ENCODE measurements at places on chromosomes 7 and 10. TPM values are rescaled to one million over a fixed set of nuclear protein-coding genes. Genes with fewer than 3 reads are reported as not detected.

- DNase-seq, result no peak
These were observed 472.9 kb upstream of the COBL start for GRCh38 chr7:51789489-51789888.

GRCh38 chr10:112607506-112607905, 160.5 kb downstream of the VTI1A start:
- no peak for DNase-seq

DNA sequence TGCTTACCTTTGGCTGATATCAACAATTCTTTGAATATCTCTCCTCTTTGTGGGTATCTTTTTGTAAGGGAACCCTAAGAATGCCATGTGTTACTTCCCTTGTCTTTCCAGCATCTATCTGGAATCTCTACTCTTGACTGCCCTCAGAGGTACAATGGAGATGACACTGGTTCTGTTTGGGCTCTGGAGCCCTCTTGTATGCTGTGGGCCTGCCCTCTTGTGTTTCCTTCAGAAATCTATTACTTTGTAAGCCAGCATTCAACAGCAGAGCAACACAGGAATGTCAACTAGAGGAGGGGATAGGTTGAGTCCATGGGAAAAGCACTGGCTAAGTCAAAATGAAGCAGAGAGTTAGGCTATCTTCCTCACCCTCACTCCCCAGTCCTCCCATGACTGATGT, 142.3 kb downstream of the XPNPEP1 start:
- DNase-seq, result no peak

GRCh38 chr7:51188987-51189386, 127.6 kb downstream of the COBL start:
- DNase-seq, result no peak

DNA sequence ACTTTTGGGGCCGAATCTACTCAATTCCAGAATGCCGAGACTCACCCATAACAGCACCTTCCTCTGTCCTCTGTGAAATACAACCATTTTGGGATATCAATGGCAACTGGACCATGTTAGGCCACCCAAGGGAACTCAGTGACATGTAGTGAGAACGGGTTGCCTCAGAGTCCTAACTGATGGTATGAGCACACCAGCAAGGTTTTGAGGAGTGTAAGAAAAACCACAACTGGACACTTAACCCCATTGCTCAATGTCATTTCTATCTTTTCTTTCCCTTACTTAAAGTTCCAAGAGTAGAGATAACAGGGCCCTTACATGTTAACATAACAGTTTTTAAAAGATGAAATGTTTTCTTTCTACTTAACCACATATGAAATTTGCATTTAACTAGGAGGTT, 67.1 kb downstream of the TNS3 start:
- DNase-seq, result no peak

DNA sequence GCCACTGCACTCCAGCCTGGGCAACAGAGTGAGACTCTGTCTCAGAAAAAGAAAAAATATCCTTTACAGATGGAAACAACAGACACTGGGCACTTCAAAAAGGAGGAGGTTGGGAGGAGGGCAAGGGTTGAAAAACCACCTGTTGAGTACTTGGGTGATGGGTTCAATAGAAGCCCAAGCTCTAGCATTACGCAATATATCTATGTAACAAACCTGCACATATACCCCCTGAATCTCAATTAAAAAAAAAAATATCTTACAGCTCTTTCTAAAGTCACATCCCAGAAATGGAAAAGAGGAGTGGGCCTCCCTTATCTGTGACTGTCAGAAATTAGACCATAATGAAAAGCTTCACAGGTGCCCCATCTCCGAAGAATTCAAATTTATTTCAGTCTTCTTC, 12.1 kb downstream of the VIM start:
- DNase-seq, result no peak

GRCh38 chr7:133428326-133428725, 175.4 kb downstream of the EXOC4 start:
- DNase-seq, result no peak

GPER1 gene
- total RNA-seq, result 75.9 TPM

HOXA2 gene
- 0.42 TPM for total RNA-seq

NUDT13 gene
- total RNA-seq, result not detected

OR2A12 gene
- not detected for total RNA-seq

CALML3 gene
- not detected for total RNA-seq
